Upper lobe of right lung (tissue), 1 donor: ENCODE measurements at places on chromosomes 4 and X. TPM values are rescaled to one million over a fixed set of nuclear protein-coding genes. Genes with fewer than 3 reads are reported as not detected.

- DNase-seq: no peak
- H3K27ac ChIP-seq: no peak overlapping the region
- no peaks in the 10 kb centered on the region for H3K27me3 ChIP-seq
- no peaks in the 10 kb centered on the region for H3K4me1 ChIP-seq
These were observed 494.4 kb downstream of the TMA16 start for GRCh38 chr4:163988865-163989264.

DNA sequence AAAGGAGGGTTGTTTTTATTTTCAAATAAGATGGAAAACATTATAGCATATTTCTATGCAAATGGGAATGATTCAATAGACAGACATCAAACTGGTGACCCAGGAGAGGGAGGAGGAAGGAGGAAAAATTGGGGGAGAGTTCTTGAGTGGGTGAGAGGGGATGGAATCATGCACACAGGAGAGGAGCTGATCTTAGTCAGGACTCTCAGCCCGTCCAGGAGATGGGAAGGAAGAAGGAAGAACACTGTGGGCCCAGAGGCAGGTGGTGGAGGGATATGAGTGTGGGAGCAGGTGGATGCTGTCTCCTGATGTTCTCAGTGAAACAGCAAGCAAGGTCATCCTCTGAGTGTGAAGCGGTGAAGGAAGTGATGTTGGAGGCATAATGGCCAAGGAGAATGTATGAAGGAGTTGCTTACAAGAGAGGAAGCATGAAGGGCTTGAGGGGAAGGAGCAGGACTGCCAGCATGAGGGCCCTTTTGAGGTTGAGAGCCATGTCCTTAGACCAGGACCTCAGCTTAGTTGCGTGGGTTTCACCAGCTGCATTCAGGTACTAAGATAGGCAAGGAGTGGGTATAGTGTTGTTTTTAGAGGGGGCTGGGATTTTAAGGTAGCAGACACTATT is 161.7 kb upstream of the NAP1L5 start:
- H3K27ac ChIP-seq: no peak overlapping the region
- H3K4me3 ChIP-seq: no peak overlapping the region
- no peaks in the 10 kb centered on the region for H3K36me3 ChIP-seq
- H3K4me1 ChIP-seq: peaks cover 10% of the 10 kb centered on the region

DNA sequence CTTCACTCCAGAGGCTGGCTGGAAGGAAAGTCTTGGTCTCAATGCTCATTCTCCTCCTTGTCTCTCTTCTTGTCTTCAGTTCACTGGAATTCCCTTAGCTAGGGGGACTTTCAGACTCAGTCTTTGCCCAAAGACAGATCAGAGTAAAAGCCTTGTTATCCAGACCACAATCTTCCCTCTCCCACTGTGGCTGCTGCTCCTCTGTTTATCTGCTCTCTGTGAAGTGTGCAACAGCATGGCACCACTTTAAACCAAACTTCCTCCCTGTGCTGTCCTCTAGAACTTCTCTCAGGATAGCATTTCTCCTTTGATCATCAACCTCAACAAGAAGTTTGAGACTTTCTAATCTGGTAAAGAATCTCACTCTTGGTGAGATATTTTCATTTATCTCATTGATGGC is 530.1 kb upstream of the SLIT2 start:
- H3K27me3 ChIP-seq: no peaks in the 10 kb centered on the region
- DNase-seq: no peak
- no peaks in the 10 kb centered on the region for H3K4me1 ChIP-seq
- H3K36me3 ChIP-seq: no peaks in the 10 kb centered on the region
- no peak overlapping the region for H3K27ac ChIP-seq

- no peaks in the 10 kb centered on the region for H3K36me3 ChIP-seq
- H3K4me3 ChIP-seq: no peak overlapping the region
- no peak for DNase-seq
- H3K27ac ChIP-seq: no peak overlapping the region
These were observed 2302.5 kb downstream of the ARAP2 start for GRCh38 chr4:33941854-33942253.

DNA sequence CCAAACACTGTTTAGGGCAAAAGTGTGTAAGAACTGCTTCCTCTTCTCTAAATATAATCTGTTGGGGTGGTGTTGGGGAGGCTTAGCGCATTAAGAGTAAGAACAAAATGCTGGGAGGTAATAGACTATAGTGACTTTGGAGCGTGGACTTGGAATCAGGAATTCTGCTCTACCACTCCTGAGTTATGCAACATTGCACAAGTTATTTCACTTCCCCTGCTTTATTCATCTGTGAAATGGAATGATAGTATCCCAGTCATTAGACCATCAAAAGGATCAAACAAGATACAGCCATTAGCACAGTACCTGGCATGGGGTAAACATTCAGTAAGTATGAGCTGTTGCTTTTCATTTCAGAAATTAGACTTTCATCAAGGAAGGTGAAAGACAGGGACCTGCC is 58.7 kb downstream of the IGFBP7 start:
- DNase-seq: no peak
- H3K27me3 ChIP-seq: no peaks in the 10 kb centered on the region
- H3K36me3 ChIP-seq: no peaks in the 10 kb centered on the region
- H3K27ac ChIP-seq: no peak overlapping the region

DNA sequence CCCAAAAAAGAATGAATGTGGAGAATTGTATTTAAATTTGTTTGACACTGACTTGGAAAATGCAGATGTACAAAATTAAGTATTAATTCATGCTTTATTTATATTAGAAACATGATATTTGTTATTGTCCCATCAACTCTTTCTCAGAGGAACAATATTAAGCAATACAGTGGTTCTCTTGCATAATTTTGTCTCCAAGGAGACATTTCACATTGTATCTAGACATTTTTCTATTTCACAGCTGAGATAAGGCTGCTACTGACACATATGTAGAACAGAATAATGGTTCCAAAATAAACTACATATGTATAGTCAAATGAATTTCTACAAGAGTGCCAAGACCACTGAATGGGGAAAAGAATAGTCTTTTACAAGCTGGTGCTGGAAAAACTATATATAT is 427.9 kb upstream of the SPANXN1 start:
- H3K27me3 ChIP-seq: no peaks in the 10 kb centered on the region
- H3K27ac ChIP-seq: no peak overlapping the region
- no peaks in the 10 kb centered on the region for H3K36me3 ChIP-seq
- H3K4me3 ChIP-seq: no peak overlapping the region
- no peak for DNase-seq

GRCh38 chr4:14386196-14386595 is 616.1 kb upstream of the CPEB2 start:
- no peak for DNase-seq
- no peak overlapping the region for H3K27ac ChIP-seq
- no peak overlapping the region for H3K4me3 ChIP-seq

- DNase-seq: no peak
- H3K27ac ChIP-seq: no peak overlapping the region
- no peaks in the 10 kb centered on the region for H3K27me3 ChIP-seq
- no peak overlapping the region for H3K4me3 ChIP-seq
- no peaks in the 10 kb centered on the region for H3K36me3 ChIP-seq
These were observed 140.4 kb upstream of the GRID2 start for GRCh38 chr4:92163348-92163747.

DNA sequence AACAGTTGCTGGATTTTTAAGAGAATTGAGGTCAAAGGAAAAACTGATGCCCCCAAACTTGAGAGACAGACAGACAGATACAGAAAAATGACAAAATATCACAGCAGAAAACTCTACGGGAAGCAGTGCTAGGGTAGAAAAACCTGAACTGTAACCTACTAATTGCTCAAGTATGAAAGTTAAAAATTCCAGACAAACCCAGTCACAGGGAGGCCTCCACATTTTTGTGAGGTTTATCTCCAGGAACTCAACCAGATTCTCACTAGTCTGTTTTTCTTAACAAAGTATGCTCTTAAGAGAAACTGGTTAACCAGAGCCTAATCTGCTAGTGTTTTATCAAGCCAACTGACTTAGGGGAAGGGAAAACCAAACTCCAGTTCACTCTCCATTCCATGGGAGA is 19.9 kb upstream of the PPP3CA start:
- H3K27ac ChIP-seq: no peak overlapping the region
- H3K36me3 ChIP-seq: no peaks in the 10 kb centered on the region
- DNase-seq: no peak
- H3K4me3 ChIP-seq: no peak overlapping the region

DNA sequence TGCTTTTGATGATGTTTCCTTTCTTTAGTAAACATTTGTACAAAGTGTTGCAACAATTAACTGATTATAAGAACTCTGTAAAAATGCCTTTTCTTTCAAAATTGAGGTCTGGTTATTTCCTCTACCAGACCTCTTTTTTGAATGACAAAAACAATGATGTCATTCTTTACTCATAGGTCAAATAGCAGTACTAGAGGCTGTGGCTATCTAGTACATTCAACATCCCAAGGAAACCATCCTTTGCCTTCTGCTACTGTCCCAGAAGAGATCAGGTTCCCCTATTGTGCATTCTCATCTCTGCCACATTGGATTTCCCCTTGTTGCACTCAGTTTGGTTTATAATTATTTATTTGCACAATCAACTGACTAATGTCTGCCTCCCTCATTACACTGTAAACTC is 19.1 kb upstream of the MAD2L1 start:
- DNase-seq: no peak
- H3K36me3 ChIP-seq: no peaks in the 10 kb centered on the region
- H3K27ac ChIP-seq: no peak overlapping the region
- no peaks in the 10 kb centered on the region for H3K4me1 ChIP-seq

DNA sequence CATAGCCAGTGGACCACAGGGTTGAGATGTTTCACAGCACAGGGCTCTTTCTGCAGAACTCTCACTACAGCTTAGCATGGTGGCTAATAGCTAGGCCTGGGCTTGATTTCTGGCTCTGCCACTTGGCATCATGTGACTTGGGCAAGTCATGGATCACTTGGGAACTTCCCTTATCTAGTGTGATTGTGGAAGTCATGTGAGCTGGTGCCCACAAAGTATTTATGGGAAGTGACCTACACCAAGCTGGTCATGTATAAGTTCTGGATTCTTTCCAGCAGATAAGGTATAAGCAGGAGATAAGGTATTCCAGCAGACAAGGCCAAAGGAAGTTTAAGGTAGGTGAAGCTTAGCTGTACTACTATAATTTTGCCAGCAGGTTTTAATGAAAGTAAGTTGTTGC is 61.0 kb downstream of the REELD1 start:
- no peaks in the 10 kb centered on the region for H3K27me3 ChIP-seq
- H3K4me1 ChIP-seq: no peaks in the 10 kb centered on the region
- no peaks in the 10 kb centered on the region for H3K36me3 ChIP-seq
- H3K4me3 ChIP-seq: no peak overlapping the region
- H3K27ac ChIP-seq: no peak overlapping the region

DNA sequence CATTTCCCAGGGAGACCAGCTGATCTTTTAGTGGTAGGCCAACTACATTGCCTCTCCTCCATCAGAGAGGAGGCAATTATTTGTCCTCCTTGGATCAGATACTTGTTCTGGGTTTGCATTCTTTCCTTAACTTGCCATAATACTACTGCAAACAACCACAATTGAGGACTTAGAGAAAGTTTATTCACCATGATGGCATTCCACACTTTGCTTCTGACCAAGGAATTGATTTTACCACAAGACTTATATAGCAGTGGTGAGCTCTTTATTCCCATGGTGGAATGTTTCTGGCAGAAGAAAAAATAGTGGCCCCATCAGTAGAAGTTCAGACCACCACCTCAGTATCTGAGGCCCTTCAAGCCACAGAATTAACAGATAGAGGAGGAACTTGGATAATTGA is 123.9 kb upstream of the PPP3CA start:
- H3K4me1 ChIP-seq: no peaks in the 10 kb centered on the region
- H3K27me3 ChIP-seq: no peaks in the 10 kb centered on the region
- no peak for DNase-seq
- H3K36me3 ChIP-seq: no peaks in the 10 kb centered on the region
- H3K27ac ChIP-seq: no peak overlapping the region

DNA sequence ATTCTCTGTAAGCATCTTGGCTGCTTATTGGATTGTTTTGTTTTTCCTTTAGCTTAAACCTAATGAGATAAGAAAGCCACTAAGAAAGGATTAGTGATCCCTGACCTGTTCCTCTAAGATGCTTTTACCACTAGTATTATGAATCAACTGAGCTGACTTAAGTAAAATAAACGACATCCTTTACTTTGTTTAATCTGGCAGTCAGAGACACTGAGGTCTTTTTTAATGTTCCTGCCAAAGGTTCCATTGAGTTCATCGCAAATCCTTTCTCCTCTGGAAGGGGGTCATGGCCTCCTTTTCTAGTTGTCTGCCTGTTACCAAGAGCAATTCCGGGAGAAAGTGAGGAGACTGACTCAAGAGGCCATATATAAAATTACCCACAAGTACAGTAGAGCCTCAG is 1038.3 kb upstream of the SLIT2 start:
- DNase-seq: no peak
- H3K4me1 ChIP-seq: no peaks in the 10 kb centered on the region
- no peaks in the 10 kb centered on the region for H3K27me3 ChIP-seq
- H3K4me3 ChIP-seq: no peak overlapping the region
- H3K27ac ChIP-seq: no peak overlapping the region

- H3K36me3 ChIP-seq: peaks cover 100% of the 10 kb centered on the region
- no peak for DNase-seq
These were observed 36.8 kb downstream of the BOD1L1 start for GRCh38 chr4:13590766-13591165.

DNA sequence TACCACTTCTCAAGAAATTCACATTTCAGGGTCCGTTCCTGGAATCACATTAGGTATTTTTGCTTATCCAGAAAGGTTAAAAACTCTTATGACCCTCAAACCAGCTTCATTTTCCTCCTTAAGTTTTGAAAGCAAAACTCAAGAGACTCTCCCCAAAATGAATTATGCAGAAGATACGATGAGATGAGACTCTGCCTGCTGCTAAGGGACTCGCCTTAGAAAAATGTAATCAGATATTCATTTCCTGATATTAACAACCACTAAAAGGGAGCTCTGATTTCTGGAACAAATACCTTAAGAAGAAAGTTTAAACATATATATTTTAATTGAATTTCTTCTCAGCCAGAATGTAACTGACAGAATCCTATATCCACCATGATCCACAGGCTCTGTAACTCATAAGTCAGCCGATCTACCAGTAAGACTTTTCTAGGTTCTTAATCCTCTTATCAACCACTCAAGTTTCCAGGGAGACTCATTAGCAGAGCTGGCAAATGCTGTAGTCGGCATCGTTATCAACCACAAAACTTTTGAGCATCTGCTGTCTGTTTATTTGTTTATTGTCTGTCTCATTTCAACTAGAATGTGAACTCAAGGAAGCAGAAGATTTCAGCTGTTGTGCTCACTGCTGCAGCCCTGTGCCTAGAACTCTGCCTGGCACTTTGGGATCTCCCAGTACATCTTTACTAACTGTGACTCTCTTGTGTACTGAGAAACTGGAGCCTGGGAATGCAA is 112.5 kb downstream of the LDB2 start:
- H3K4me1 ChIP-seq: no peaks in the 10 kb centered on the region
- no peaks in the 10 kb centered on the region for H3K36me3 ChIP-seq
- no peak overlapping the region for H3K4me3 ChIP-seq

GRCh38 chrX:31170792-31171191 is 99.0 kb upstream of the FTHL17 start:
- no peak for DNase-seq
- no peaks in the 10 kb centered on the region for H3K36me3 ChIP-seq
- H3K4me3 ChIP-seq: no peak overlapping the region
- no peaks in the 10 kb centered on the region for H3K27me3 ChIP-seq

GRCh38 chr4:38210396-38211114 is 250.4 kb downstream of the PTTG2 start:
- DNase-seq: no peak
- H3K27me3 ChIP-seq: no peaks in the 10 kb centered on the region
- H3K36me3 ChIP-seq: no peaks in the 10 kb centered on the region
- H3K4me3 ChIP-seq: no peak overlapping the region
- H3K27ac ChIP-seq: peak overlapping the region; percentile 65

The GATA1 gene
- total RNA-seq: 0.87 TPM

The HAND2 gene
- total RNA-seq: not detected

The CFAP99 gene
- total RNA-seq: not detected

The CFP gene
- total RNA-seq: 14.9 TPM

The F8 gene
- total RNA-seq: 12.7 TPM

The CFAP299 gene
- not detected for total RNA-seq

The IL21 gene
- not detected for total RNA-seq
